Activated naive CD8-positive, alpha-beta T cell treated with anti-CD3 and anti-CD28 coated beads, Interleukin-2, amount 10 ng/mL, durations not matched to agents 7 days and 5 days (primary cell): ENCODE measurements at places on chromosomes 13 and 19.

- H3K4me3 ChIP-seq: no peak overlapping the region
- no peak for DNase-seq
- H3K36me3 ChIP-seq: no peaks in the 10 kb centered on the region
- no peak overlapping the region for H3K27ac ChIP-seq
- H3K4me1 ChIP-seq: peaks cover 2% of the 10 kb centered on the region
- peaks cover 8% of the 10 kb centered on the region for H3K27me3 ChIP-seq
Measured at GRCh38 chr13:26037302-26037701, 14.5 kb downstream of the SHISA2 start.

- H3K4me3 ChIP-seq: no peak overlapping the region
- peaks cover 65% of the 10 kb centered on the region for H3K36me3 ChIP-seq
- H3K27me3 ChIP-seq: no peaks in the 10 kb centered on the region
- peaks cover 3% of the 10 kb centered on the region for H3K4me1 ChIP-seq
- DNase-seq: no peak
Measured at GRCh38 chr13:28245465-28245864, 107.1 kb downstream of the PAN3 start.

GRCh38 chr13:108859197-108860012 is 230.0 kb downstream of the MYO16 start:
- H3K36me3 ChIP-seq: no peaks in the 10 kb centered on the region
- no peaks in the 10 kb centered on the region for H3K4me1 ChIP-seq
- no peak overlapping the region for H3K27ac ChIP-seq
- DNase-seq: no peak
- H3K27me3 ChIP-seq: peaks cover 7% of the 10 kb centered on the region
- no peak overlapping the region for H3K4me3 ChIP-seq

DNA sequence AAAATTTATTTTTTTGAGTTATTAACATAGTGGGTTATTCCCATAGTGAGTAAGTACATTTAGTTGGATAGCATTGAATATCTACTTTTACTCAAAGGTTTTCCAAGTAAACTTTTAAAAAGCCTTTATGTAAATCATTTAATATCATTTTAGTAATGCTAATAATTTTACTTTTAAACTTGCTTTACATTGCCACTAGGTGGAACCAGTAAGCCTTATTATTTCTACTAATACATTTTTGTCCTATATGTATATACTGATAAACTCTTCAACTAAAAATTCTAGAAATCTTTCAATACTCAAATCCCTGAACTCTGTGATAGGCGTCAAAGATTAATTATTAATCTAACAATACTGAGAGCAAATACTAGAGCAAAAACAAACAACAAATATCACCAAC is 1709.2 kb upstream of the PCDH20 start:
- H3K27me3 ChIP-seq: no peaks in the 10 kb centered on the region
- H3K4me3 ChIP-seq: no peak overlapping the region
- DNase-seq: no peak
- no peaks in the 10 kb centered on the region for H3K36me3 ChIP-seq
- no peak overlapping the region for H3K27ac ChIP-seq
- H3K4me1 ChIP-seq: no peaks in the 10 kb centered on the region

DNA sequence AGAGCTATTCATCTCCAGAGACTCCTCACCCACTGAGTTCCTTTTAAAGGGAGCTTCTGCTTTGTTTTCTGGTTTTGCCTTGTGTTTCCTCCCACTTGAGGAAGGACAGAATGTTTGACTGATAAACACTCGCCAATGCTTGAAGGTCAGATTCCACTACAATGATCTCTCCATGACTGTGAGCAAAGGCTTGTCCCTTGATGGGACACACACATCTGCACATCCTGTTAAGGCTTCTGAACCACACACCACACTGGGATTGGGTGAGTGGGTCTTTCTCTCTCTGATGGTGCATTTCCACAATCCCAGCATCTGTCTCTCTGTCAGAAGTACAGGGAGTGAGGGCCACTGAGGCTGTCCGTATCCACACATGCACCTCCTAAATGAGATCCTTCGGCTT is 245.3 kb downstream of the IRS2 start:
- no peak for DNase-seq
- H3K4me3 ChIP-seq: no peak overlapping the region
- no peaks in the 10 kb centered on the region for H3K27me3 ChIP-seq
- H3K36me3 ChIP-seq: no peaks in the 10 kb centered on the region
- peaks cover 3% of the 10 kb centered on the region for H3K4me1 ChIP-seq

GRCh38 chr13:25971459-25972145 is 80.2 kb downstream of the SHISA2 start:
- peaks cover 3% of the 10 kb centered on the region for H3K27me3 ChIP-seq
- no peak overlapping the region for H3K4me3 ChIP-seq
- peaks cover 34% of the 10 kb centered on the region for H3K4me1 ChIP-seq
- H3K36me3 ChIP-seq: no peaks in the 10 kb centered on the region

DNA sequence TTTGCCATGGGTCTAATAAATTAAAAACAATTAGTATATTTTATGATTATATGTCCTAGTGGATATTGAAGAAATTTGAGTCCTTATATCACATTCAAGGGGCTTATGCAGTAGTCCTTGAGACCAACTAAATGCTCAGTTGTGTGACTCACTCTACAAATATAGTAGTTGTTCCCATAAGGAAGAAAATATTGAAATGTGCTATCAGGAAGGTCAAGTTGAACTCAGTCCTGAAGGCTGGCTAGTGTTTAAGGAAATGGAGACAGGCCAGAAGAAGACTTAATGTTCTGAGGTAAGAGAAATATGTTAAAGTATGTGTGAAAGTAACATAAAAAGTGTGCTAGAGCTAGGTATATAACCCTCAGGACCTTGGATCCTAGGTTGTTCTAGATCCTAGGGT is 766.1 kb upstream of the GPC6 start:
- no peak overlapping the region for H3K27ac ChIP-seq
- no peaks in the 10 kb centered on the region for H3K4me1 ChIP-seq
- no peak for DNase-seq

DNA sequence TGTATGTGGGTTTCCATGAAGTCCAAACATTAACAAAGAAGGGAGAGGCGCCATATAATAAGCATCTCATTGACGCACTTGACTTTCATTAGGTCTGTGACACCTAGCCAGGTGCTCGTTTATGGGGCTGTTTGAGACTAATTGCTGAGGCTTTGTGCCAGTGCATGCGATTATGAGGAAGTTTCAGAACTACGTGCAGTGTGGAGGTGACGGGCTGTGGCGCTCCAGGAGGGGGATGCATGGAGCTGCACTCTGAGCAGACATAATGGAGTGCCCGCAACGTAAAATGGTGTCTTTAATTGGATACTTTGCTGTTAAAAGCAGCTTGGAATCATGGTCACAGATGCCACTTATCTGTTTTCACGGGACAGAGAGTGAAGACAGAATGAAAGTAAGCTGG is 223.2 kb downstream of the FGF9 start:
- no peaks in the 10 kb centered on the region for H3K27me3 ChIP-seq
- H3K4me1 ChIP-seq: no peaks in the 10 kb centered on the region
- no peak overlapping the region for H3K4me3 ChIP-seq

DNA sequence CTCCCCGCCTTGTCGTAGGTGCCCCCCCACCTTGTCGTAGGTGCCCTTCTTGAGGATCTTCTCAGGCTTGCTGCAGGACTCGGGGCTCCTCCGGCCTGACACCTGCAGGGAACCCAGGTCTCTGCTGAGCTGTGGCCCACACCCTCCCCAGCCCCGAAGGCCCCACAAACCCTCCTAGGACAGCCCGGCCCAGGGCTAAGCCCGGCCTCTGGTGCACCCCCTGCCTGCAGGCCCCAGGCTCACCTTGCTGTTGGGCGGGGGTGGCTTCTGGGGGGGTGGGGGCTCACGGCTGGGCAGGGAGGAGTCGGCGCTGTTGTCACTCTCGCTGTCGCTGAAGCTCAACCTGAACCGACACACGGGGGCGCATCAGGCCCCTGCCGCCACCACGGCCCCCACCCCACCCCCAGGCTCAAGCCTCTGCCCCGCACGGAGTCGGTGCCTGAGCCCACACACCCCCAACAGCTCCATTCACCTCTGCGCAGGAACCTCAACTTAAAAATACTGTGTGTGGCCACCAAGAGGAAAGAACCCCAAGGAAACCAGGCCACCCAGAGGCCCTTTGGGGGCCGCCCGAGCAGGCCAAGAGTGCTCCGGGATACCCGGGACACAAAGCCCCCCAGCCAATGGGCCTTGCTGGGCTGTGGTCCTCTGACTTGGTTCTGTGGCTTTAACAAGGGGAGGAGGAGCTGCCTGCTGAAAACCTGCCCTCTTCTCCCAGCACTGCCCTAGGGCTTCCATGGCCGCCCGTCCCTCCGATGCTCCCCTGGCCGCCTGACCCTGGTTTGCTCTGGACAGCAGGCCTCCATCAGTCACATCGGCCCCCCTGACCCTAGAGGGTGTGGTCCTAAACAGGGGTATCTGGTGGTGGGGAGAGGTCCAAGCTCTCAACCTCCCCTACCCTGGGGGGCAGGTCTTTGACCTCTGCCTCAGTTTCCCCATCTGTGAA is 65.8 kb downstream of the MLLT1 start:
- H3K27ac ChIP-seq: no peak overlapping the region
- H3K27me3 ChIP-seq: no peaks in the 10 kb centered on the region
- no peaks in the 10 kb centered on the region for H3K36me3 ChIP-seq
- no peaks in the 10 kb centered on the region for H3K4me1 ChIP-seq

DNA sequence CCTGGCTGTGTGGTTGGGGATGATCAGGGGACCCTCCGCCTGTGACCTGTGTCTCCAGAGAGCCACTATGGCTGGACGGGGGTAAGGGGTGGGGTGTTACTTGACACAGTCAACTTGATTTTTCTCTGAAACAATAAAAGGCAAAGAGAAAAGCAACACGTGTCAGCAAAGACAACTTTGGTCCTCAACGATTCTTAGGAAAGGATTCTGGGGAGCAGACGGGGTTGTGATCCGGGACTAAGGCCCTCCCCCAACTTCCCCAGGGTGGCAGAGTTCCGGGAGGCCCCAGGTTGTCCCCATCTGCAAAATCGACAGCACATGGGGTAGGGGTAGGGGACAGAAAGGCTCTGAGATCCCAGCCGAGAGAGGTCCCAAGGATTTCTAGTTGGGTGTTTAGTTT is 46.2 kb downstream of the COLGALT1 start:
- H3K4me1 ChIP-seq: peaks cover 7% of the 10 kb centered on the region
- DNase-seq: no peak
- no peak overlapping the region for H3K4me3 ChIP-seq
- H3K27ac ChIP-seq: no peak overlapping the region

DNA sequence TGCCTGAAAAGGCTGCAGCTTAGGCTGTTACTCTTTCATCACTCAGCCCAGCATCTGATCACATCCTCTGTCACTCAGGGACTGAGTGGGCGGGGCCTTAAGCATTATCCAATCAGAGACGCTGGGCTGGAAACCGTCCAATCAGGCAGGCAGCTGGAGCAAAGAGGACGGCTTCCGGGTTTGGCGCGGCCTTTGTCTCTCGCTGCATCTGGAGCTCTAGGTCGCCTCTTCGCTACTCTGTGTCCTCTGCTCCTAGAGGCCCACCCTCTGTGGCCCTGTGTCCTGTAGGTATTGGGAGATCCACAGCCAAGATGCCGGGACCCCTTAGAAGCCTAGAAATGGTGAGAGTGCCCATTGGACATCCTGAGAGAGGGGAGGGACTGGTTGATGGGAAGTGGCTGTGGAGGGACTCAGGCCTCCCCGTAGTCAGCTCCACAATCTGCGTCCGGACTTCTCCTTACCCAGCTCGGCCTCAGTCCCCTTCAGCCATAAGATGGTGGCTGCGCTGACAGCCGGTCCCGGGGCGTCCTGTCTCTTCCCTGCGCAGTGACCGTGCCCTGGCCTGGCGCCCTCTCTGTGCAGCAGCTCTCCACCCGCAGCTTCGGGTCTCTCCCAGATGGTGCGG is at the start of gene ZNF486:
Gene ZNF486, plus strand, starts transcription at position 195 of the 625 bp plus-strand sequence. Its CDS starts 117 bp downstream, at position 312.
- H3K27me3 ChIP-seq: no peaks in the 10 kb centered on the region
- DNase-seq: peak; percentile 89
- H3K27ac ChIP-seq: peak within 1 kb of the TSS; percentile 97

DNA sequence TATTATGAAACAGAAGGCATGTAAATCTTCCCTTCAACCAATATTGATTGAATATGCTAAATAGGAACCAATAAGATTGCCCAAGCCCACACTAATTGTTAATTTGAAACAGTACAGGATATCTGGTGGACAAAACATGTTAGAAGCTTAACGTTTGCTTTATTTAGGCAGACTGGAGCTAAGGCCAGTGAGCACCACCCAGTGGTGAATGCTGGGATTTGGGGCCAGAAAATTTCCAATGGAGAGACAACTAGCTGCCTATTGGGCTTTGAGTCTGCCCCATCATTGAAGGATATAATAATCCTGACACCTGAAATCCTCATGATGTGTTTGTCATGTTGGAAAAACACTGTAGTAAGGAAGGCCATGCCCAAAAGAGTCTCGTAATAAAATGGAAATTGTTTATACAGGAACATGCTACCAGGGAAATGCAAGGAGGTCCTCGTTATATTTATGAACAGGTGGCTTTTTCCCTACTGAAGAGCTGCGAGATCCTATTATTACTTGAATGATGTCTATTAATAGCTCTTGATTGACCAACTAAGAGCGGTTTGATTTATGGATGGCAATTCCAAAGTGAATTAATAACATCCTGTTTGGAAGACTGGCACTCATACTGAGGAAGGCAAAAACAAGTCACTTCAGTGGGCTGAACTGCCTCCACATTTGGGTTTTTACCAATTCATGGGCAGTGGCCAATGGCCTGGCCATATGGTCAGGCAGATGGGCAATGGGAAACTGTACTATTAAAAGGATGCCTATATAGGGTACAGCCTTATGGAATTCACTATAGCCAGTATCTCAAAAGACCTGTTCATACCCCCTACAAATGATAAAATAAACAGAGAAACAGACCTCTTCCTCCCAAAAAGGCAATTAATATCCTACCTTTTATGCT is 8.7 kb downstream of the SIGLECL1 start:
- no peak overlapping the region for H3K27ac ChIP-seq
- peaks cover 37% of the 10 kb centered on the region for H3K4me1 ChIP-seq
- peaks cover 17% of the 10 kb centered on the region for H3K27me3 ChIP-seq
- peak; percentile 62 for DNase-seq
- H3K4me3 ChIP-seq: no peak overlapping the region

- no peak overlapping the region for H3K27ac ChIP-seq
- peaks cover 3% of the 10 kb centered on the region for H3K36me3 ChIP-seq
- H3K4me3 ChIP-seq: no peak overlapping the region
- peaks cover 14% of the 10 kb centered on the region for H3K4me1 ChIP-seq
- DNase-seq: no peak
- no peaks in the 10 kb centered on the region for H3K27me3 ChIP-seq
Measured at GRCh38 chr13:40503966-40504591, 162.4 kb downstream of the FOXO1 start.

DNA sequence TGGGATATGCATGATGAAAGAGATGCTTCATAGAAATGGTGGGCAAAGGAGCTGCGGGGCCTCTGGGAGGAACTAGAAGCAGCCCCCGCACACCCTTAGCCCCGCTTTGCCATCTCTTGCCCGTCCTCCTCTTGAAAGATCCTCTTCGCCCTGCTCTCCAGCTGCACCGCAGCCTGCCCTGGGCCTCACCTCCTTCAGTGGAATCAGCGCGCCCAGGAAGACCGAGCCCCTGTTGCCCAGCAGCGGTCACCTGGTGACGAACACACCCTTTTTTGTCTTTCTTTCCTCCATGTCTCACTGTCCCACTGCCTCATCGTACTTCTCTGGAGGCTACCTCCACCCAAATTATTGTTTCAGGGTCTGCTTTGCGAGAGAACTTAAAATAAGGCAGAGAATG is 807.6 kb downstream of the UQCRFS1 start:
- no peak for DNase-seq
- no peak overlapping the region for H3K27ac ChIP-seq
- H3K4me1 ChIP-seq: no peaks in the 10 kb centered on the region
- no peak overlapping the region for H3K4me3 ChIP-seq
- no peaks in the 10 kb centered on the region for H3K36me3 ChIP-seq
- H3K27me3 ChIP-seq: peaks cover 3% of the 10 kb centered on the region
